ENCODE measurements at places on chromosomes 4 and X.

DNA sequence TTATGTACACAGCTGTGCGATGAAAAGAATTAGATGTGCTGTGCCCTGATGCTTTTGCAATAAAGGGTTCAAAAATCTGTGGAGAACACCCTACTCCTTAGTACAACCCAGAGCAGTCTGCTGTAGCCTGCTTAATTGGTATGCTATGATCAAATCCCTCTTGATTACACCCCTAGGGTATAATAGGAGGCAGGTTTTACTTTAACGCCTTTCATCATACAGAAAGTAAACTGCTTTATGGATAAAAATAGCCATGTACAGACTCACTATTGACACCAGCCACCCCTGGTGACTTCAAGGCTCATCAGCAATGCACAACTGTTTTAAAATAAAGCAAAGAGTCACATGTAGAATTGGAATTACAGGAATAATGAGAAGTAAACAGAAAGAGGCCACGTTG is 315.3 kb downstream of the DMD start:
- DNase-seq: no peak

- no peak for DNase-seq
Measured at GRCh38 chr4:32985256-32985655, 2265.1 kb downstream of the PCDH7 start.

GRCh38 chr4:162699629-162700028 is 467.1 kb downstream of the NAF1 start:
- DNase-seq: no peak

GRCh38 chr4:150032541-150032940 is 45.7 kb upstream of the DCLK2 start:
- no peak for DNase-seq

- DNase-seq: no peak
Measured at GRCh38 chr4:95596676-95597075, 47.9 kb upstream of the UNC5C start.

All from substantia nigra (tissue), 51 donors.